ENCODE measurements at places on chromosomes 7 and 10.

- no peak for DNase-seq
Observed at GRCh38 chr7:66815951-66816350, 75.4 kb downstream of the RABGEF1 start.

- no peak for DNase-seq
Observed at GRCh38 chr7:105905209-105905909, 29.0 kb upstream of the ATXN7L1 start.

- DNase-seq = peak; percentile 56
Observed at GRCh38 chr7:91941450-91941849, 788 bp downstream of the AKAP9 start.

GRCh38 chr7:112225006-112225405 is 18.5 kb downstream of the ZNF277 start:
- DNase-seq = no peak

GRCh38 chr10:47307381-47307780 is 7.4 kb downstream of the GDF10 start:
- DNase-seq = no peak

DNA sequence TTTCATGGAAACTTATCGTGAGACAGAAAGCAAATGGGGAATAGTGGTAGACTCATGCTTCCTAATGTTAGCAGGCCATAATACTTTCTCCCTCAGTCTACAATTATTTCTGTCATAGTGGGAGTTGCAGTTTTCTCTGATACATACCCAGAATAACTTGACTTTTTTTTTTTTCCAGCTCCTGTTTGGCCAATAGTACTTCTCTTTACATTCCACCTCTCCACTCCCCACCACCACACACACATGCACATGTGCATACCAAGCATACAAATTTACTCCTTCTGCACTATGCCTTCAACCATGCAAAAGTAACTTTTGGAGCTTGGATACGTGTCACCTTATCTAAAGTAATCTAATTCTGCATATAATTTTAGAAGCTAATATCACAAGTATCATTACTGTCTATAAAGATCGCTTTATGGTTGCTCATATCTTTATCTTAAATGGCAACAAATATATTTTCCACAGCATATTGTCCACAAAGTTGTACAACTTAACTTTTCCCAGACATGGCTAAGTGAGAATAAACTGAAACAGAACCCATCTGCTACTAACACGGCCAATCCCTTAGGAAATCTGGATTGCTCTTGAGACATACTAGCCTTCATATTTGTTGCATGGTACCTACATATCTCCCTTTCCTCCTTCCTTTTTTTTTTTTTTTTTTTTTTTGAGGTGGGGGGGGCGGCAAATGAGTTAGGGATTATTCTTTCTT is 49.0 kb downstream of the TES start:
- DNase-seq = no peak

- no peak for DNase-seq
Observed at GRCh38 chr7:2105917-2106316, 126.8 kb downstream of the MAD1L1 start.

DNA sequence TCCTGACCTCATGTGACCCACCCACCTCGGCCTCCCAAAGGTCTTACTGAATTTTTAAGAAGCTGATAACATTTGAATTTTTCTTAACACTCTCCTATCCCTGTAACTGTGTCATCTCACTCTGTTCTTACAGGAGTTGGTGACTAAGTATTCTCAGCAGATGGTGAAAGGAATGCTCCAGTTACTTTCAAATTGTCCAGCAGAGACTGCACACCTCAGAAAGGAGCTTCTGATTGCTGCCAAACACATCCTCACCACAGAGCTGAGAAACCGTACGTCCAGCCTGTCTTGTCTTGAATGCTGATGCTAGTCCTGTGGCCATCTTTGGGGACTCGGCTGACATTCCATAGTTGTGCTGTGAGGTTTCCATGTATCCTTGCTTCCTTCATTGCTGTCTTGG is 24.9 kb downstream of the TRRAP start:
- no peak for DNase-seq

DNA sequence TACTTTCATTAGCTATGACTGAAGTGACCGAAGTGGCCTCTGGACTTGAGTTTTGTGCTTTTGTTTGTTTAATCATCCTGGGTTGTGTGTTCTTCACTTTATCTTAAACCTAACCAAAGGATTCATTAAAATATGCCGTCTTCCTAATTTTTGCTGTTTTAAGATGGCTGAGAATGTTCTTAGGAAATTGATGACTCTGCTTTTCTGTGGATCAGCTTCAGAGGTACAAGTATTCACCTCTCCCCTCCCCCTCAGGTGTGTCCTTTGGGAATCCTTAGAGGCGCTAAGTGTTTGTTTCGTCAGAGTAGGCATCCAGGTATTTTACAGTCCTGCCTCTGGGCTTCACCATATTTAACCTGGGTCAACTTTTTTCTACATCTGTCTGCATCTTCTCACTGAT is 1.1 kb downstream of the CCDC126 start:
- no peak for DNase-seq

- DNase-seq = no peak
Observed at GRCh38 chr10:105872665-105873064, 1231.6 kb downstream of the SORCS3 start.

DNA sequence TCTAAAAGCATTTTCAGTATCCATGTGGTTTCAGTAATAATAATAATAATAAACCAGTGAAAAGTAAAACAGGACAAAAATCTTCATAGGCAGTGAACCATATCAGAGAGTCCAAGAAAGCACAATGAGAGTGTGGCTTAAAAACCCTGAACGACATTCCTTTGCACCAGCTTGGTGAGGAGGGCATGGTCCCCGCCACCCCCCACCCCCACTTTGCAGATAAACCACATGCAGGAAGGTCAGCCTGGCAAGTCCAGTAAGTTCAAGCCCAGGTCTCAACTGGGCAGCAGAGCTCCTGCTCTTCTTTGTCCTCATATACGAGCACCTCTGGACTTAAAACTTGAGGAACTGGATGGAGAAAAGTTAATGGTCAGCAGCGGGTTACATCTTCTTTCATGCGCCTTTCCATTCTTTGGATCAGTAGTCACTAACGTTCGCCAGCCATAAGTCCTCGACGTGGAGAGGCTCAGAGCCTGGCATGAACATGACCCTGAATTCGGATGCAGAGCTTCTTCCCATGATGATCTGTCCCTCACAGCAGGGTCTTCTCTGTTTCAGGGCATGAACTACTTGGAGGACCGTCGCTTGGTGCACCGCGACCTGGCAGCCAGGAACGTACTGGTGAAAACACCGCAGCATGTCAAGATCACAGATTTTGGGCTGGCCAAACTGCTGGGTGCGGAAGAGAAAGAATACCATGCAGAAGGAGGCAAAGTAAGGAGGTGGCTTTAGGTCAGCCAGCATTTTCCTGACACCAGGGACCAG is 172.5 kb downstream of the EGFR start:
- DNase-seq = no peak
